Stimulated activated CD8-positive, alpha-beta memory T cell treated with anti-CD3 and anti-CD28 coated beads, Interleukin-4, amount 100 ng/mL, for 4 hours (primary cell): ENCODE measurements at places on chromosomes 4 and X.

DNA sequence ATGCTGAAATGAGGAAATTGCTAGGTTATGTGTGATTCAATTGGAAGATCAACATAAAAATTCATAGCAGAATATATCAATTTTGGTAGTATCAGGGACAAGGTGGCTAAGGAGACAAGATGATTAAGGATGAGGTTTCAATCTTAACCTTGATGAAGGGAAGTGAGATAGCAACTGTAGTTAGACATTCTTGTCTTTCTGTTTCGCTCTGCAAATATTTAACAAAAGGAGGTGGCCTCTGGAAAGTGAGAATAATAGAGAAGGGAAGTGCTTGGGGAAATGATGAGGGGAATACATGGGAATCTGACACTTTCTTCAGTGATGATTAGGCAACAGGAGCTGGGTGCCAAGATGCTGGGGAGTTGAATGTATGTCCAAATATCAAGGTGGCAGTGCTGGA is 337.1 kb upstream of the PUDP start:
- DNase-seq = no peak

- no peak for DNase-seq
These were observed 3.3 kb downstream of the TRIM2 start for GRCh38 chr4:153207567-153207966.

DNA sequence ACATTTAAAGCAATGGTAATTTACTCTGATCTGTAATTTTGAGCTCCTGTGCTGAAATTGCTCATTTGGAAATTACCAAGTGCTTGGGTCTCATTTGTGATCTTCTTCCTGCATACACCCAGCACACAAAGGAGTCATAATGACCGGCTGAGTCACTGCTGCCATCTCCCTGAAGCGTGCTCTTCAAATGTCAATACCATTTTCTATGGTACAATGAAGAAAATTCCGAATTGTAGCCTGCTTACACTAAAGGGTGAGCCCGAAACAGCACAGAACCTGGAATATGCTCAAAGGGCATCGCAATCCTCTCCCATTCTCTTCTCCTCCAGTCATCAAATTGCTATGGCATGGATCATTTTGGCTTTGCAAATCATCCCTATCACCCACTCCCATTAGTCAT is 140.5 kb downstream of the GRIA3 start:
- no peak for DNase-seq

- DNase-seq = no peak
These were observed 42.2 kb upstream of the SMIM10 start for GRCh38 chrX:134948333-134949241.

GRCh38 chrX:13369256-13370030 is 49.6 kb upstream of the ATXN3L start:
- DNase-seq = no peak

- DNase-seq = no peak
These were observed 172 bp upstream of the HSPA4L start for GRCh38 chr4:127782025-127782274.

- DNase-seq = no peak
These were observed 52.4 kb upstream of the TRIM2 start for GRCh38 chr4:153151535-153152455.

- no peak for DNase-seq
These were observed 34.9 kb downstream of the MMRN1 start for GRCh38 chr4:89929425-89930159.

- DNase-seq = no peak
These were observed 93.4 kb downstream of the FRAS1 start for GRCh38 chr4:78150543-78150864.

GRCh38 chrX:65596270-65597034 is 61.9 kb upstream of the LAS1L start:
- DNase-seq = no peak

- DNase-seq = no peak
These were observed 29.6 kb downstream of the PDGFC start for GRCh38 chr4:156941940-156942548.

DNA sequence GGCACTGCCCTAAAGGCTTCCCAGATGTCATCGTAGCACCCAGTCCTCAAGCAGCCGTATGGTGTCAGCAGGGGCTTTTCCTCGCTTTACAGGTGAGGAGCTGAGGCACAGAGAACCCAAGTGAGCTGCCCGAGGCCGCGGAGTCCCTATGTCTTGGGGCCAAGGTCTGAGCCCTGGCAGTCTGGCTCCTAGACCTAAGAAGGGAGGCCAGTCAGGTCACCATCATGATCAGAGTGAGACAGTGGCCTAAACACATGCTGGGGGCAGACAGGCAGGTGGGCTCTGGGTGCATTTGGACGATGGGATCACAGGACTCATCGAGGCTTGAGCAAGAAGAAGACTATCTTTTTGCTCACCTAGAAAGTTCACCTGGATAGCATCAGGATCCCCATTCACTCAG is 94.9 kb downstream of the WFS1 start:
- DNase-seq = no peak

DNA sequence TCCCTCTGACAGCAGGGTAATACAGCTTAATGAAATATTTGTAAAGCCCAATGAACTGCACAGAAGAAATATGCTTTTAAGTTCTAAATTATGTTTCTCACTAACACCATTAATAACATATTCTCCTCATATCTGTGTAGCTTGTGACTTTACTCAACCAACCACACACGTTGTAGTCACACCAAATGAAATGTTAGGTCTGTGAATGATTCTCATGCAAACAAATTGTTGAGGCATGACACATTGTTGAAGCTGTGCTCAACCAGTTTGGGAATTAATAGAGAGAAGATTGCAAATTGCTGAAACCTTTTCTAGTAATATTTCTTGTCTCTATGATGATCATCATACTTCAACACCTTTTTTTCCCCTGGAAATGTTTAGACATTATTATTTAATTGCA is 645.9 kb downstream of the PCDH7 start:
- DNase-seq = no peak

GRCh38 chr4:146071390-146071789 is 104.1 kb upstream of the LSM6 start:
- no peak for DNase-seq

DNA sequence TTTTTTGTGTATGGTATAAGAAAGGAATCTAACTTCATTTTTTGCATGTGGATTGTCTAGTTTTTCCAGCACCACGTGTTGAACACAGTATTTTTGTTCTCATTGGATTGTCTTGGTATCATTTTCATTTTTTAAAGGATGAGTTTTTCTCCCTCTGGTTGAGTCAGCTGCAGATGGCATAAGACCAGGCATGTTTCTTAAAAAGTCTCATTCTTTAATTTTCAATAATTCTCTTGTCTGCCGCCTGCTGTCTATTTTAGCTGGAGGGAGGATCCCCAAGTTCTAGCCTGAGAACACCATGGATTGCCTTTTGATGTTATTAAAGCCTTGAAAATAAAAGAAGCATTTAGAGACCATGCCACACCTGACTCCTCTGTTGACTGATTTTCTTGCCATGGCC is 263.8 kb downstream of the ARHGAP24 start:
- DNase-seq = no peak

GRCh38 chr4:71293705-71294104 is 45.1 kb upstream of the SLC4A4 start:
- DNase-seq = no peak

- no peak for DNase-seq
These were observed 9.4 kb downstream of the IL15 start for GRCh38 chr4:141645611-141646340.

DNA sequence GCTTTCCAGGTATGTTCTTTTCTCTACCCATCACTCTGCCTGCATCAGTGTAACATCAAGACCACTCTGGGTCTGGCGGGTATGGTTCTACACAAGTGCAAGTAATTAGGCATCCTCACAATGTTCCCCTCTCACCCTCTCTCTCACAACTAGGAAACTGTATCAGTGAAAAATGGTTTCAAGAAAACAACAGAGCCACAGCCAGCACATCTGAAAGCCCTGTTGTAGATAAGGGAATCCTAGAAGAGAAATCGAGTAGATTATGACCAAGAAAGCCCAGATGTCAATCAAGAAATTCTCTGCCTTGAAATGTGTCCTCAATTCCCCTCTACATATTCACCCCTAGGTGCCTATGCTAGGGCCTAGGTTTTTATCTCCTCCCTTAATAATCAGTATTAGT is 281.3 kb upstream of the ANKRD50 start:
- no peak for DNase-seq

- no peak for DNase-seq
These were observed 84.9 kb upstream of the TBL1X start for GRCh38 chrX:9379697-9380551.

GRCh38 chr4:118883861-118884260 is 4.8 kb upstream of the SYNPO2 start:
- no peak for DNase-seq

DNA sequence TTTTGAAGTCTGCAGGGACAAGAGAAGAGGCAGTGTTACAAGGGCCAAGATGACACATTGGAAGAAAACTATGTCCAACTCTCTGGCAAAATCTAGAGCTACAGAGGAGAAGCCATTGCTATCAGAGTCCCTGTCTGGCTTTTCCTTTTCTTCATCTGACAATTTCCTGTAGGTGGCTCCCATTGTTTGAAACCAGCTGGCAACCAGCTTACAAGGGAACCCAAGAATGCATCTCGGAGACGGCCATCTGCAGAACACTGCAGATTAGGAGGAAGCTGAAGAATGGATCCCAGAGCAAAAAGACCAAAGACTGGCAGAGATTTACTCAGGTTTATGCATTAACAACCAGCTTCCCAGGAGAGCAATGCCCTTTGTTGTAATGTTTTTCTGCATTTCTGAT is 216.2 kb upstream of the CTSO start:
- no peak for DNase-seq

DNA sequence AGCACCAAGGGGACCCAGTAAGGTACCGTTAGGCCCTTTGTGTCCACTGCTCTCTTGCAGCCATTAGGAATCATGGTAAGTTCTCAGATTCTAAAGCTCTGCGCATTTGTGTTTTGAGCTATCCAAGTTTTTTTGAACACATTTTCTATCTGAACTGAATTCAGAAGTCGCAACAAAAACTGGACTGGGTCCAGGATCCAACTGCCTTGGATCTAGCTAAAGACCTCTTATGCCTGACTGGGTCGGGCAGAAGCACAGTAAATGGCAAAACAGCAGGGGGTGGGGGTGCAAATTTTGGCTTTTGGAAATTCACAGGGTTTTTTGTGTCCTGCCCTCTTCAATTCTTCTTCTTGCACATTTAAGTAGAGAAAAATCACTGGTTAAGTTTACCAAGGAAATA is 30.0 kb downstream of the RCHY1 start:
- DNase-seq = no peak

- no peak for DNase-seq
These were observed 80.6 kb upstream of the CD99 start for GRCh38 chrX:2610246-2611170.

DNA sequence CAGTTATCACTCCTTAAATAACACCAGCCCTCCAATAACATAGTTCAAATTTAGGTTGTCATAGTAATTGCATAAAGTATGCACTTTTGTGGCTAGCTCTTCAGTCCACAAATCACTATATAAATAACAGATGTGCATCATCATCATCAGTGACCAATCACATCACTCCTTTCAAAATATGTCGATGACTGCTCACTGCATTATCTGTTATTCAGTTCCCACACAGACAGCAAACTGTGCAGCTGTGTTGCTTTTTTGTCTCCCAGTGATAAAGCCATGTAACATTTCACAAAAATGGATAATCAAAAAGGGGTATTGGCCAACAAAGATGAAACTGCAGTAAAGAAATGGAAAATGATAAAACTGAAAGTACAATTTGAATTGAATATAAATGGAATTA is 205.4 kb downstream of the DCLK2 start:
- no peak for DNase-seq

DNA sequence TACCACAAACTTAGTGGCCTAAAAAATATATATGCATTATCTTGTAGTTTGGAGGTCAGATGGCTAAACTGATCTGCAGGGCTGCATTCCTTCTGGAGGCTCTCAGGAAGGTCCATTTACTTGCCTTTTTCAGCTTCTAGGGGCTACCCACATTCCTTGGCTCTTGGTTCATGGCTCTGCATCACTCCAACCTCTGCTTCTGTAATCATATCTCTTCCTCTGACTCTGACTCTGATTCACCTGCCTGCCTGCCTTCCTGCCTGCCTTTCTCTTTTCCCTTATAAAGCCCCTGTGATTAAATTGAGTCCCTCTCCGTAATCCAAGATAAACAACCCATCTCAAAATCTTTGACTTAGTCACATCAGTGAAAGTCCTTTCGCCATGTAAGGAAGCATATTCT is 25.0 kb upstream of the FRMPD4 start:
- DNase-seq = no peak

- no peak for DNase-seq
These were observed 960.5 kb downstream of the CCSER1 start for GRCh38 chr4:91087743-91088142.

DNA sequence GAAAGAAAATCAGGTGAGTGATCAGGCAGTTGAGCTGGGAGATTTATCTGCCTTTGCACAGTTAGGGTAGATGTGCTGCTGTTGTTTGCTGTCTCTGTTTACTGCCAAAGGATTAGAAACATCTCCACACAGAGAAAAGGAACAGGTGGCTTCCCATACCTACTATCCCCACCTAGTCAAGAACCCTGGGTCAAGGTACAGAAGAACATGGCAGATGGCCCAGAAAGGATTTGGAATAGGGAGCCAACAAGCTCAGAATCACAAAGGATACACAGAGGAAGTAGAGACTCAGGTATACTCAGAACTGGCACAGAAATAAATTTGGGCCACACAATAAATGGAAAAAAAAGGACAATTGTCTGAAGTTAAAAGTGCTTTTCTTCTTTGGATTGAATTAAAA is 64.3 kb downstream of the TIGD2 start:
- no peak for DNase-seq

DNA sequence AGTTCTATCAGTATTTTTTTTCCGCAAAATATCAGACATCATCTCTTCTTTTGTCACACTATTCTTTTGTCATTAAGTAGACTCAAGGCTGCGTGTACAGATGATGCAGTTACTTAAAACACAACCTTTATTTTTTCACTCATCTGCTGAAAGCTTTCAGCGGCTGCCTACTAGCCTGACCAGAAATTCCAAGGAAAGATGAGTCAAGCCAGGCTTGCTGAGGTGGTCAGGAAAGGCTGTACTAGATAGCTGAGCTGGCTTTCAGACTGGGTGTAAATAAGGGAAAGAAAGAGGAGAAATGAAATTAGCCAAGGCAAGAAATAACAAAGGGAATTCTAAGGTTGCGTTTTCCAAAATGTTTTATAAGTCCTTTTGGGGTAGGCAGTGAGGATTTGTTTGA is 17.9 kb downstream of the STK26 start:
- no peak for DNase-seq

GRCh38 chr4:6448476-6449170 is 23.8 kb downstream of the PPP2R2C start:
- no peak for DNase-seq
